ENCODE measurements at places on chromosomes 16 and 17.

DNA sequence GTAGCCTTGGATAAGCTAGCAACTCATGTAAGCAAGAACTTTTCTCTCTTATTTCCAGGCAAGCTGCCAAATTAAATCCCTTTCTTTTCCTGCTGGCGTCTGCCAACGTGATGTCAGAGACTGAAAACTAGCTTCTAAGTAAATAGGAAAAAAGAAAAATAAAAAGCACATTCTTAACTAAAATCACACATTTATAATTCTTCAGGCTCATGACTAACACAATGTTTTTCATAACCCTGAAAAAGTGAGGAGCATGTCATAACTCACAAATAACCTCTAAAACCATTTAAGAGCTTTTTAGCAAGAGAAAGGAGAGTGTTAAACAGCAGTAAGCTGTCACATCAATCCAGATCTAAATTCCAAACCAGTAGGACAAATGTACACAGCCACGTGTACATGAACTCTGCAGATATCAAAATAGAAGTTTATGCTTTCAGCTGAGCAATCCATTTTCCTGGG is 110.0 kb downstream of the N4BP1 start:
- peak; percentile 97 for DNase-seq

DNA sequence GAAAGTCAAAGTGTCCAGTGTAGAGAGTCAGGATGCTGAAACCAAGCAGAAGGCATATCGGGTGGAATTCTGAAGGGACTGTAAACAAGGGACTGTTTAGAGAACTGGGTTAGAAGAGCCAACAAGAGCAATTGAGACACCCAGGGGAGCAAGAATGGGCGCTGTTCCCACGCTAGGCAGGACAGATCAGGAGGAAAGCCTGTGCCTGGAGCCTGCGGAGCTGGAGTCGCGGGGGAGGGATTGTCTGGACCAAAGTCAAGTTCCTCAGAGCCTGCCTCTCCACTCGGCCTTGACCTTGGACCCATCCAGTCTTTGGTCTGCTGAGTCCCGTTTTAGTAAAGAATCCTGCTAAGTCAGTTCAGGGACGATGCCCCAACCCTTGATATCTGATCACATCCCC is 14.7 kb upstream of the KLHL36 start:
- peak; percentile 84 for DNase-seq

DNA sequence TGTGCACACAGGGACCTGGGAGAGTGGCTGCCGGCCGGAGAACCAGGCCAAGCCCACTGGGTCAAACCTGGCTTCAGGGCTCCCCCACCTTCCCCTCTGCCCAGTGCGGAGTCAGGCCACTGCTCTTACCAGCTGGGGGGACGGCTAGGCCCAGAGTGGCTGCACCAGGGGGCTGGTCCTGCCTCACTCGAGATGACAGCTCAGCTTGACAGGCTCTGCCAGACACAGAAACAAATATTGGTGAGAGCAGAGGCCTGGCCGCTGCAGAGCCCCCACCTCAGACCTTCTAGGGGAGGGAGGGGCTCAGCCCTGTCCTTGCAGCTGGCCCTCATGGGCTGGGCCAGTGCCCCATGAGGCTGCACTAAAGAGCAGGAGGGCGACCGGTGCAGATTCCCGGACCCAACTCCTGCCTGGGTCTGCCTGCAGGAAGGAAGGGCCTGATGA is 4.5 kb downstream of the NUDT16L1 start:
- no peak for DNase-seq

- peak; percentile 97 for DNase-seq
Measured at GRCh38 chr17:56699186-56699894, 105.8 kb downstream of the NOG start.

GRCh38 chr17:45396496-45397205 is 36.0 kb downstream of the ARHGAP27 start:
- DNase-seq, result no peak

DNA sequence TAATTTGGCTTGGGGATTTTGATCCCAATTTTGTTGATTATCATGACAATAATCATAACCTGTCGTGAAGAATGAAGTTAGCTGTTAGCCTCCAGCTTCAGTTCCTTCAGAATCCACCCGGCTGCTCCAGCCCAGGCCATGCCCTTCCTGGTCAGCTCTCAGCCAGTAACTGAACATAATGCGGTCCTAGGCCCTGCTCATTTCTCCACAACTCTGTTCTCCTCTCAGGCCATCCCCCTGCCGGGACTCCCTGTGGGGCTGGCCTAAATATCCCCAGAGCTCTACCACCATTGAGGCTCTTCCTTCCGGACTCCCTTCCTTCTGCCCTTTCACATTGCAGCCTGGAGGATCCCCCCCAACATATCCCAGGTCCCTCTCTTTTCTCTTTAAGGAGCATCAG is 833.4 kb upstream of the GOT2 start:
- DNase-seq, result no peak

- DNase-seq, result no peak
Measured at GRCh38 chr17:40087903-40088718, 12.3 kb downstream of the NR1D1 start.

GRCh38 chr16:82834151-82834815 is 207.5 kb downstream of the CDH13 start:
- DNase-seq, result no peak

DNA sequence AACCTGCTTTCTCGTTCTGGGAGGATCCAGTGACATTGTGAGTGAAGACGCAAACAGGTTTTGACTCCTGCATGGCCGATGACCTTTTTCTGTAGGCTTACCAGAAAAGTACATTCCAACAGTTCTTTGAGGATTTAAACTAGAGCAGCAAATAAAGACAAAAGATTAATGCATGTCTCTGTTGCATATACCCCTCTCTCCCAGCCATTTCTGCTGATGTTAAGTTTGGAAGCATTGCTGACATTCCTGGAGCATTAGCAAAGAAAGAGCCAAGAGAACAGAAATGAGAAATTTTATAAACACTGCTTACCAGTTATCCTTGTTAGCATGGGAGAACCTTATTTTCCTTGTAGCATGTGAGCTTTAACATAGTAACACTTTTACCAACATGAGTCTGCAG is 49.3 kb downstream of the SIAH1 start:
- DNase-seq, result peak; percentile 90

- DNase-seq, result no peak
Measured at GRCh38 chr17:20035501-20035900, 26.3 kb downstream of the SPECC1 start.

DNA sequence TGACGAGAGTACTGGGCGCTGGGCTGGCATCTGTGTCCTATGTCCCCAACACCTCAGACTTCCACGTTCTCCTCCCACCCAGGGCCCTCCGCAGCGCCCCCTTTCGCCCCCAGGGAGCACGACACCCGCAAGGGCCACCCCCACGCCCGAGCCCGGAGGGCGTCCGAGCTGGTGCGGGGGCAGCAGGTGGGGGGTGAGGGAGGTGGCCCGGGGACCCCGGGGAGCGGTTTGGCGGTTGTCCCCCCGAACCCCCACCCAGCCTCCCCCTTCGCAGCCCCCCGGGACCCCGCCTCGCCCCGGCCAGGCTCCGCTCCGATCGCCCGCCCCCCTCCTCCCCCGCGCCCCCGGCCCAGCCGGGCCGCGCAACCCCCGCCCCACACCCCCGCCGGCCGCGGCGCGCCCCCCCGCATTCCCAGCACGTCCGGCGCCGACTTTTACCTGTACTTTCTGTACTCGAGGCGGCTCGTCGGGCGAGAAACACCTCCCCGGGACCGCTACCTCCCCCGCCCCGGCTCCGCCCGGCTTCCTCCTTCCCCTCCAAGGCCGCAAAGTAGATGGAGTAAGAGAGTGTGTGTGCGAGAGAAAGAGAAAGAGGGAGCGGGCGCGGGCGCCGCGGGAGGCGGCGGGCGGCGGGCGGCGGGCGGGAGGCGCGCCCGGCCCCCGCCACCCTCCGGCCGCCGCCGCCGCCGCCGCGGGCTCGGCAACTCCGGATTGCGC is 901 bp downstream of the CDYL2 start:
- peak; percentile 8 for DNase-seq

GRCh38 chr16:62036802-62037135 is 531 bp upstream of the CDH8 start:
- no peak for DNase-seq

DNA sequence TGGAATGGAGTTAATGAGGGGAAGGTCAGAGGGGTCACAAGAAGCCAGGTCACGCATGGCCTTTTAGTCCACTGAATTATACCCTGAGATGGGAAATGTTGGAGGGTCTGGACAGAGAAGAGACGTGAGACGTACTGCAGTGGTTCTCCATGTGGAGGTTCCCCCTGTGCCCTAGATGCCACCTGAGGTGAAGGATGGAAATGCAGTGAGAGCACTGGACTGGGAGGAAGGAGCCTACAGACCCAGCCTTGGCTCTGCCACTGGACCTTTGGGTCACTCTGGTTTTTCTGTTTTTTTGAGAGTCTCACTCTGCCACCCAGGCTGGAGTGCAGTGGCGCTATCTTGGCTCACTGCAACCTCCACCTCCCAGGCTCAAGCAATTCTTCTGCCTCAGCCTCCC is 1.8 kb upstream of the PLSCR3 start:
- DNase-seq, result no peak

DNA sequence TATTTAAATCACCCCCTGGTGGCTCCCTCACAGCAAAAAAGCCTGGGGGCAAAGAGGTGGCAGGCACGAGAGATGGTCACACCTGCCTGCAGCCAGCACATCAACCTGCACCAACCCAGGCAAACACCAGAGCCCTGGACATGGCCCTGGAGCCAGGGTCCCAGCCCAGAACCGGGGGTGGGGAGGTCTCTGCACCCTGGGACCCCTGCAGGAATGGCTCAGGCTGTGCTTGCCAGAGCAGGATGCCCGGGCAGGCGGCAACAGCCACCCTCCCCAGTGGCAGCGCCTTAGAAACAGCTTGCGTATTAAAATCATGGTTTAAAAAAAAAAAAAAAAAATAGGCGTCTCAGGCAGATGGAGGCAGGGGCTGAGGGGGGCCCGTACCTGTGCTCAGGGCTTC is 16.2 kb downstream of the MYBBP1A start:
- no peak for DNase-seq

GRCh38 chr17:59067756-59068155 is 38.9 kb downstream of the TRIM37 start:
- DNase-seq, result no peak

DNA sequence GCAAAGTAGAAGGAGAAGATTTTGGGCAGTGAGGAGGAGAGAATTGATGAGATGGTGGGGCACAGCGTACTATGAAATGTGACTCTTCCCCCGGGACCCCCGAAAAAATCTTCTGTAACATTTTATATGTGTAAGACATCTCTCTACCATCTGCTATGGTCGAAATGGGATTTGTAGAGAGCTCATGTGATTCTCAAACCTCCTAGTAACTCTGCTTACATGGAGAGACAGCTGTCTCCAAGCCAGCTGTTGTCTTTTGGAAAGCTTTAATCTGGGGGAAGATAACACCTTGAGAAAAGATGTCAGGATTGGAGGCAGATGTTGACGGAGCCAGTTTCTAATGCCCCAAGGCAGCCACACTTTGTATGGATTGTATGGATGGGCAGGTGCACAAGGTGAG is 94.1 kb downstream of the PRKCB start:
- no peak for DNase-seq

GRCh38 chr17:41530062-41531048 is 2.2 kb upstream of the KRT19 start:
- peak; percentile 99 for DNase-seq

GRCh38 chr16:74117798-74118197 is 178.8 kb upstream of the PSMD7 start:
- no peak for DNase-seq

DNA sequence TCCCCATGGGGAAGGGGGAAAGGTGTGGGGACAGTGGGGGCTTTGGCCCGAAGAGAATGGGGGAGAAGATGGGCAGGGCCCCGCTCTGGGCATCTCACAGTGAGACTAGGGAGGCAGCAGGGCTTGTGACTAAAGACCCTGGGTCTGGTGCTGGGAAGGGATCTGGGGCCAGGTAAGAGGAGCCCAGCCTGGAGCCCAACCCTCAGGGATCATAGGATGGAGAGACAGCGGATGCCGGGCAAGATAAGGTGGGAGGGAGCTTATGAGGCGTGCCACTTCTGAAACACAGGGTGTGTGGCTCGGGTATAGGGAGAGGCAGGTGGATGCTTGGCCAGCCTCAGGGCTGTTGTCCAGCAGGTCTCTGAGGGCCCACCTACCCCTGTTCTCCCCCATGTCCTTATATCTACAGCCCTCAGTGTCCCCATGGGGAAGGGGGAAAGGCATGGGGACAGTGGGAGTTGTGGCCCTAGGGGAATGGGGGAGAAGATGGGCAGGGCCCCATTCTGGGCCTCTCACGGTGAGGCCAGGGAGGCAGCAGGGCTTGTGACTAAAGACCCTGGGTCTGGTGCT is 15.4 kb downstream of the USP6 start:
- no peak for DNase-seq

- DNase-seq, result no peak
Measured at GRCh38 chr16:15587152-15587825, 55.7 kb downstream of the MARF1 start.

DNA sequence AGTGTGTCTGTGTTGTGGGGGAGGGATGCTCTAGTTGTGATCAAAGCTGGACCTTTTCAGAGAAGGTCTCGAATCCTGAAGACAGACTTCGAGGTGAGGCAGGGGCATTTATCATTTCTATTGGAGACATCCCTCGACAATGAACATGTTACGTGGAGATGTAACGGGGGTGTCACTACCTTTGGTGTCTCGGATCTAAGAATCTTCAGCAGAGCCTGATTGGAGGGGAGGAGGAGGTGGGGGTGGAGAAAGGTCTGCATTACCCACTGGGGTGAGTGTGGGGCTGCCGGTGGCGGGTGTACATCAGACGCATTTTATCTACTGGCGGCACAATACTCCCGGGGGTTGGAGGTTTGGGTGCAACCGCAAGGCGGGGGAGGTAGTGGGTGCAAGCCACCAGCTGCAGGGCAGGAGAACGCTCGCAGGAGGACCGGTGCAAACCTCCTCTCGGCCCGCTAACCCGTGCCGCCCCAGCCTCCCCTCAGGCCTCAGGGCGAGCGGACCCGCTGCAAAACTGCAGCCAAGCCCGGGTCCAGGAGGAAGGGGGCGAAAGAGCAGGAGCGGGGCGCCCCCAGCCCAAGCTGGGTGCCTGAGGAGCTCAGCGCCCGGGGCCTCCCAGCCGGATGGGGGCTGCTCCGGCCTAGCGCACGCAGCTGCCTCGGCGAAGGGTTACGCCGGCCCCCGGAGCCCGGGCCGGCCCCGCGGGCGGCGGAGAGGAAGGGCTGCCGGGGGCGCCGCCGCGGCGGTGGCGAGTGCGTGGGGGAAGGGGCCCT is 735 bp downstream of the ZNF652 start:
- DNase-seq, result peak; percentile 48

GRCh38 chr16:54582631-54583250 is 296.2 kb upstream of the IRX3 start:
- DNase-seq, result no peak

DNA sequence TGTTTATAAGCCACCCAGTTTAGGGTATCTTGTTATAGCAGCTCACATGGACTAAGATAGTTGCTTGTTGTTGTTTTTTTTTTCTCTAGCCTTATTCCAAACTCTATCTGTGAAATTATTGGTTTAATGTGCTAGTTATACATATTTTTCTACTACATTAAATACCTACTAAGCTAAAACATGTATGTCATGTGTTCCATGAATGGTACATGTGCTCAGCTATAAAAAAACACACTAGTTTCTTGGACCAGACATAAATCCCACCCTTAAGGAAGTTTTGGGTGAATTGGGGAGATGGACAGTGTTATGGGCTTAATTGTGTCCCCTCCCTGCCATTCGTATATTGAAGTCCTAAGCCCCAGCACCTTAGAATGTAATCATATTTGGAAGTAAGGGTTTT is 19.8 kb downstream of the ITPRIPL2 start:
- no peak for DNase-seq

Measured in amniotic epithelial cell (primary cell).